ENCODE measurements at places on chromosomes 2 and 18.

DNA sequence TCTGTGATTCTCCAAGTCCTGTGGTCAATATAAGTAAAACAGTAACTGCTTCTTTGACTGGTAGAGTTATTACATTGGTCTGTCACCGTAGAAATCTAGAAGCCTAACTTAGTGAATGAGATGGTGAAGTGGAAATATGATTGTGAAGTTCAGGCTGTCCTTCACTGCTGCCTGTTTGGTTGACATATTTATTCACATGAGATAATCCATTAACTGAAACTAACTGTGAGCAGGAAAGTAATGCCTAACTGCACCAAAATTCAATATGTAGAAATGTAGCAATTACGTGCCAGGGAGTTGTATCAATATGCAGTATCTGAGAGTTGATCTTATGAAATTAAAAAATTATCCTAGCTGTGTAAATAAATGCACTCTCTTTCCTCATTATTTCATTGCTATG lies 147.7 kb upstream of the APCDD1 start:
- no peak for DNase-seq

DNA sequence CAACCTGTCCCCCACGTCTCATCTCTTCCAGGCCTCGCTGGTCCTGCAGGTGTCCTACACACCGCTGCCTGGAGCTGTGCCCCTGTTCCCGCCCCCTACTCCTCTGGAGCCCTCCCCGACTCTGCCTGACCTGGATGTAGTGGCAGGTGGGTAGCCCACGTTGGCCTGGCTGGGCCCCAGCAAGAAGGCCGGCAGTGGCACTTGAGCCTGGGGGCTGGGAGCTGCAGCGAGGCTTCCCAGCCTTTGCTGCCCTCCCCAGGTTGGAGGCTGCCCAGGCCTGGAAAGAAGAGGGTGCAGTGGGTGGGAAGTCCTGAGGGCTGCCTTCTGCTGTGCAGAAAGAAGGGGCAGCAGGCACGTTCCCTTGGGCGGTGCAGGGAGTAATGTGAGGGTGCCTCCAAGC lies 58.4 kb downstream of the DYSF start:
- DNase-seq = no peak

DNA sequence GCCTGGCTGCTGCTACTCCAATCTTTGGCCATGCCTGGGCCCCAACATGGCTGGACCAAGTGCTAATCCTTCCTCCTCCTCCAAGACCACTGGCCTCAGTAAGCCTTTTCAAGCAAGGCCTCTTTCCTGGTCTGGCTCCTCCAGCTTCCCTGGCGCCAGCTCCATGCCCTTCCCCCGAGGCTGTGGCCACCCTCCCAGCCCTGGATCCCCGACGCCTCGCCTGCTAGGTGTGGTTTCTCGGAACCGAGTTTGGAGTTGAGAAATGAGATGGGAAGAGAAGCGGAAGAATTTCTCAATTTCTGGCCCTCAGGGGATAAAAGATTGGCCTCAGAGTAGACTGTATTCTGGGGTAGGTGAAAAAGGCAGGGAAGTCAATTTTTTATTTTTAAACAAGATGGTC lies 46.4 kb downstream of the ADCY3 start:
- DNase-seq = no peak

DNA sequence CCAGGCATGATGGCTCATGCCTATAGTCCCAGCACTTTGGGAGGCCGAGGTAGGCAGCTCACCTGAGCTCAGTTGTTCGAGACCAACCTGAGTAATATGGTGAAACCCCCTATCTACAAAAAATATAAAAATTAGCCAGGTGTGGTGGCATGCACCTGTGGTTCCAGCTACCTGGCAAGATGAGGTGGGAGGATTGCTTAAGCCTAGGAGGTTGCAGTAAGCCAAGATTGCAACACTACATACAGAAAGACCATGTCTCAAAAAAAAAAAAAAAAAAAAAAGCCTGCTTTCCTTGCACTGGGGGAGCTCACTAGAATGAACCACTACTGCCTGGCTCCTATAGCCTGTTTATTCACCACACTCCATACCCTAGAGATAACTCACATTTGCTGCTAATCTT lies 7.4 kb upstream of the MAT2A start:
- DNase-seq = no peak

- no peak for DNase-seq
Measured at GRCh38 chr2:11833601-11834000, 87.2 kb downstream of the LPIN1 start.

DNA sequence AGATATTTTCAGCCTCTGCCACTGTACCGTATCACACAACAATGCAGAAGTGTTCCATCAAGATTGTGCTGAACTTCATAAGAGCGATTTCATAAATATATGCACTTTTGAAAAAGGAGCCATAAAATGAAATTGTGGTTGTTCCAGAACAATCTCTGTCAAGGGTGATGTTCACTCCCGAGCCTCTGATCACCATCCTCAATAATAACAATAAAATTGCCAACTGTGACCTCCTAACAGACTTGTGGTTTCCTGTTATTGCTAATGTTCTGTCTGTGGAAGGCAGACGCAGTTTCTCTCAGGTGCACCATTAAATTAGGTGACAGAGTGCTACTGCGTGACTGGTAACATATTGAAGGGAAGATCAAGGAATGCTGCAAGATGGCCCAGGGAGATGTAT lies 383.7 kb downstream of the SOCS6 start:
- DNase-seq = no peak

- DNase-seq = no peak
Measured at GRCh38 chr2:167052825-167053224, 164.5 kb downstream of the XIRP2 start.

- DNase-seq = no peak
Measured at GRCh38 chr18:35695803-35696202, 114.3 kb downstream of the GALNT1 start.

GRCh38 chr2:239328351-239329191 lies 72.2 kb downstream of the HDAC4 start:
- DNase-seq = no peak

- no peak for DNase-seq
Measured at GRCh38 chr2:140791802-140792201, 1339.0 kb downstream of the LRP1B start.

GRCh38 chr2:3523551-3524041 lies 4.3 kb upstream of the ADI1 start:
- no peak for DNase-seq

DNA sequence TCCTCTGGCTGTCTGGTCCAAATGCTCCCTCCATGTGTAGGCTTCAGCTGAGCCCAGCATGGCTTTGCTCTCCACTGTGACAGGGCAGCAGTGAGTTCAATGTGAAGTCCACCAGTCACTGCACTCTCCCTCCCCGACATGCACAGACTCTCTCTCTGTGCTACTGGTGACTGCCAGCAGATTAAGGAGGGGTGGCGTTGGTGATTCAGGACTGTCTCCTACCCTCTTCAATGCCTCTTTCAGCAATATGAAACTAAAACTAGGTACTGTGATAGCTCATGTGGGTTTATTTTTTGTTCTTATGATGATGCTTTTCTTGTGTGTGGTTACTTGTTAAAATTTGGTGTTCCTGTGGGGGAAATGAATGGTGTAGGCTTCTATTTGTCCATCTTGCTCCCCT lies 201.0 kb upstream of the RBMS1 start:
- no peak for DNase-seq

DNA sequence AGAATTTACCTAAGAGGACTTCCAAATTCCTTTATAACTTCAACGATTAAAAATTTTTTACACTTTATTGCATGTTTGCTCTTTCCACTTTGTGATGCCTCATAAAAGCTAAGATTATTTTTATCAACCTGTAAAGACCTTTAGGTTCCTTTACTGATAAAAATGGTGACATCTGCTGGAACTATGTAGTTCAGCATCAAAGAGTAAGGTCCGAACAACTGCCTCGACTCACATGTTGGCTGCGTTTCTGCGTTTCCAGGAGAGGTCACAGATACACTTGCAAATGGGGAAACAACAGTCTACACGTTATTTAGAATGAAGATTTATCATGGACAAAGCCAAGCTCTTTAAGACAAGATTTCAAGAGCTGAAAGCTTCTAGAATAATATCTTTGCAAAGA lies 18.8 kb upstream of the TMX3 start:
- DNase-seq = no peak

GRCh38 chr2:24077535-24077877 lies 1.4 kb upstream of the SF3B6 start:
- DNase-seq = no peak

GRCh38 chr2:71943238-71944182 lies 204.2 kb downstream of the CYP26B1 start:
- DNase-seq = no peak

GRCh38 chr2:37454851-37455762 lies 110.7 kb downstream of the QPCT start:
- no peak for DNase-seq

DNA sequence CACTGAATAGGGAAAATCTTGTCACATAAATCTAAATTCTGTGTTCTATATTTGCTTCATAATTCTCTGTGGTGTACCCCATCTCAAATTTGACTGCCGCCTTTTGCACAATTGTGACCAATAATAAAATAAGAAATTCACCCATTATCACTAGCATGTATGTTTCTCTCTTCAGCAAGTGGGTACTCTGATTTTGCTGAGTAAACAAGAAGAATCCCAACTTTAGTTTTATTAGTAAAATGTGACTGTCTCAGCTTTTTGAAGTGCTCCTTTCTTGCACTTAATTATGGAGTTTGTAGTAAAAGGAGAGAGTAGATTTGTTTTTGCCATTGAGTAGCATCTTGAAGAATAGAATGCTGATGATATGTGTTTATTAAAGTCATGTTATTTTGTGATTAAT lies 16.1 kb downstream of the ITPRID2 start:
- DNase-seq = no peak

- DNase-seq = no peak
Measured at GRCh38 chr2:200021449-200022114, 66.2 kb downstream of the MAIP1 start.

- DNase-seq = no peak
Measured at GRCh38 chr18:41974796-41975201, 19.8 kb downstream of the PIK3C3 start.

GRCh38 chr2:3115301-3116042 lies 262.1 kb downstream of the EIPR1 start:
- DNase-seq = no peak

DNA sequence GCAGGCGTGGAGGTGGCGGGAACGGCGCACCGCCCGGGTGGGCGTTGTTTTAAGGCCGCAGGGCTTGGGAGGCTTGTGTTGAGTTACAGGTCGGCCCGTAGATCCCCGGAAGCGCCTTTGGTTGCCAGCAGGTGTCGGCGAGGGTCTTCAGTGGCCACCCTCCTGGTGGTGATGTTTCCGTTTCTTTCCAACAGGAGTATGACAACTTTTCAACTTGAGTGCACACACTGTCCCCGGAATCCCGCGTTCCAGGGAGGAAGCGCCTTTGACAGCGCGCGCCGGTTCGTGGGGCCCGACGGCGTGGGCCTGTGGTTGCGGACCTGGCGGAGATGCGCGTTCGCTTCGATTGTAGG lies 1.0 kb upstream of the HDAC4 start:
- DNase-seq = no peak

DNA sequence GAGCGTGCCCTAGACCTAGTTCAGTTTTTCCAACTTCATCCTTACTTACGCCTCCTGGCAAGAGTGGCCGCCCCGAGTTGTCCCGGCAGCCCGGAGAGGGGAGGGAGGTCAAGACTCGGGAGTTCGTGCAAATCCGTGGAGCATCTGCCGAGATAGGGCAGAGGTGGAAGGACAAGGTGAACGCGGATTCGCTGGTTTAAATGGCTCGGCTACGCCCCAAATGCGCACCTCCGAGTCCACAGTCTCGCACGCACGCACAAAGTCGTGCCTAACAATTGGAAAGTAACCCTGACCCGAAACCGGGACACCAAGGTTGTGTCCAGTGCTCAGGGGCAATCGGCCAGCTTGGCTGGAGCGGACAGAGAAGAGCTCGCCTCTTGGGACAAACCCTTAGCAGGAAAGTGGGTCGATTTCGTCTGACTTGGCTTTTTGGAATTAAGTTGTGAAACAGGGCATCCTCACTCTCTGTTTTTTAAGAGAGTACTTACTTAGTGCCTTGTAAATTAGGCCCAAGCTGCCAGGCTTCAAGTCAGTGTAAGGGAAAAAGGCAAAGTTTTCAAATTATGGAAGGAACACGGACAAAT lies 726 bp upstream of the SS18 start:
- no peak for DNase-seq

GRCh38 chr2:174486563-174487107 lies at the start of gene GPR155:
GPR155 (minus strand) TSS chr2:174487029; CDS start chr2:174481956, 5,073 bp downstream.
- peak; percentile 10 for DNase-seq

- no peak for DNase-seq
Measured at GRCh38 chr2:200695191-200695590, 109.4 kb downstream of the AOX1 start.

GRCh38 chr2:24724111-24724775 lies 68.9 kb downstream of the PTRHD1 start:
- DNase-seq = no peak

DNA sequence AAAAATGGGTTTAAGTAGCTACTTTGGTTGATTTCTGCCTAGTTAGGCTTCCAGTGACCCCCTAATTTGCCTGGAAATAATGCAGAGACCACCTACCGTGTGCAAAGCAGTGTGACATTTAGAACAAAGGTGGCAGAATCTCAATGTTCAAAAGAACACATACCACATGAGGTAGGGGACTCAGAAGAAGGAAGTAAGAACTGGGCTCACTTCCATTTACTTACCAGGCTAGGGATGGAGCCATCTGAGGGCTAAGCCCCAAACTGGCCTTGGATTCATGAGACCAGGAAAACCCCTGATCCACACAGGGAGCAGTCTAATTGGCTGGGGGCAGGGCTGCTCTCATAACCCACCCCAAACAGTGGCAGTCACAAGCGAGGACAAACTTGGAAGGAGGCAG lies 190.7 kb downstream of the NCKAP5 start:
- DNase-seq = no peak

- no peak for DNase-seq
Measured at GRCh38 chr18:48889981-48890762, 60.6 kb downstream of the SMAD7 start.

DNA sequence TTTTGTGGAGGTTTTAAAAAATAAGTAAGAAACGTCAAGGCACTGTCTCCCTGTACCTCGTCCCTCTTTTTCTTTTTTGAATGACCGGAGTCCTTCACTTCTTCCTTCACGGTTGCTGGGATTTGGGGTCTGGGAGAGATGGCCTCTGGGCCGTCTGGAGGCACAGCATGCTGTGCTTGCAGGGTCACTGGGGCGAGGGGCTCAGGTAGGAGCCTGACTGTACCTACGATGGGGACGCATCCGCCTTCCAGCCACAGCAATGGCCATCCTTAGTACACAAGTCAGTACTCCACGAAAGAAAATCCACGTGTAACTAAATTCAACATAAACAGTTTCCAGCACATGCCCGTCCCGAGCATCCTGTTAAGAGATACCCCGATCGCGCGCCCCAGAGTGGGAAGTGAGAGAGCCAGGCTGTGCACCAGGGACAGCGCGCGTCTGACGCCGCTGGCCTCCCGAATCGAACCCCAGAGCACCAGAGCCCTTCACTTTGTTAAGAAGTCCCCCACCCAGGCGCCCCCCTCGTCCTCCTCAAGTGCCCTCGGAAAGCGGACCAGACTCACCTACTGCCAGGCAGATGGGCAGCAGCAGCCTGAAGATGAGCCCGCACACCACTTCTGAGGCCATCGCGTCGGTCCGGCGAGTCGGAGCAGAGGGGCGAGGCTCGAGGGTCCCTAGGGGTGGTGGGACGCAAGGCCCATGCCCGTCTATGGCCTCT lies 1.2 kb downstream of the PIEZO2 start:
- no peak for DNase-seq
